ENCODE measurements at places on chromosomes 3 and 15. TPM values are rescaled to one million over a fixed set of nuclear protein-coding genes. Genes with fewer than 3 reads are reported as not detected.

Gene SERINC4
- total RNA-seq, result not detected

Gene RASGRP1
- total RNA-seq, result under 0.01 TPM

Gene NAALADL2
- 19.7 TPM for total RNA-seq

Gene HGD
- total RNA-seq, result 0.29 TPM

Gene ZNF385D
- 0.66 TPM for total RNA-seq

Gene SST
- total RNA-seq, result not detected

Gene THBS1
- 2,470 TPM for total RNA-seq

Gene LHFPL4
- under 0.01 TPM for total RNA-seq

Gene CTXN2
- not detected for total RNA-seq

Gene ANKUB1
- not detected for total RNA-seq

Gene PRSS50
- not detected for total RNA-seq

Gene NDN
- 132 TPM for total RNA-seq

Gene PSMD6
- 125 TPM for total RNA-seq

Gene VWA5B2
- total RNA-seq, result not detected

Gene UROC1
- not detected for total RNA-seq

Gene MYO5C
- 0.58 TPM for total RNA-seq

Gene GP9
- not detected for total RNA-seq

Gene PLA2G4D
- total RNA-seq, result not detected

Gene SYNPR
- not detected for total RNA-seq

Gene IDH3A
- 37.8 TPM for total RNA-seq

Gene TNFAIP8L3
- 47.5 TPM for total RNA-seq

Gene SFMBT1
- total RNA-seq, result 4.5 TPM

Gene ERICH6
- 0.15 TPM for total RNA-seq

Gene LIPH
- not detected for total RNA-seq

Gene CRABP1
- total RNA-seq, result not detected

Gene ADGRG7
- total RNA-seq, result not detected

Gene SAMD7
- total RNA-seq, result not detected

Gene RNF123
- 26.2 TPM for total RNA-seq

Gene OR4F6
- total RNA-seq, result not detected

Gene MAGEL2
- 0.50 TPM for total RNA-seq

Gene SLC28A1
- not detected for total RNA-seq

Gene FEZF2
- not detected for total RNA-seq

Gene LRRC31
- total RNA-seq, result not detected

Gene FBXW12
- 0.15 TPM for total RNA-seq

Gene AGTR1
- total RNA-seq, result 3.3 TPM

Gene XCR1
- total RNA-seq, result not detected

Gene CSPG4
- total RNA-seq, result 130 TPM

Gene SNTN
- not detected for total RNA-seq

Gene EOMES
- not detected for total RNA-seq

Gene SERPINI1
- total RNA-seq, result 4.5 TPM

Gene CFAP20DC
- total RNA-seq, result 6.8 TPM

Gene SLC24A5
- not detected for total RNA-seq

Gene ADCY5
- 0.66 TPM for total RNA-seq

Gene A4GNT
- total RNA-seq, result not detected

Gene IL17RB
- under 0.01 TPM for total RNA-seq

Gene UACA
- 107 TPM for total RNA-seq

Gene C2CD4A
- total RNA-seq, result not detected

Gene SLC2A2
- not detected for total RNA-seq

Gene SIN3A
- total RNA-seq, result 37.5 TPM

Gene SKOR1
- 0.15 TPM for total RNA-seq

Gene KLF15
- total RNA-seq, result 4.1 TPM

Gene PTH1R
- 0.66 TPM for total RNA-seq

Gene RETNLB
- total RNA-seq, result not detected

Gene CCDC9B
- total RNA-seq, result 39.2 TPM

Gene SLC12A1
- total RNA-seq, result not detected

Gene SEMA5B
- not detected for total RNA-seq

Measured in smooth muscle cell of trachea (primary cell).